ENCODE measurements at places on chromosomes 2 and 18.

DNA sequence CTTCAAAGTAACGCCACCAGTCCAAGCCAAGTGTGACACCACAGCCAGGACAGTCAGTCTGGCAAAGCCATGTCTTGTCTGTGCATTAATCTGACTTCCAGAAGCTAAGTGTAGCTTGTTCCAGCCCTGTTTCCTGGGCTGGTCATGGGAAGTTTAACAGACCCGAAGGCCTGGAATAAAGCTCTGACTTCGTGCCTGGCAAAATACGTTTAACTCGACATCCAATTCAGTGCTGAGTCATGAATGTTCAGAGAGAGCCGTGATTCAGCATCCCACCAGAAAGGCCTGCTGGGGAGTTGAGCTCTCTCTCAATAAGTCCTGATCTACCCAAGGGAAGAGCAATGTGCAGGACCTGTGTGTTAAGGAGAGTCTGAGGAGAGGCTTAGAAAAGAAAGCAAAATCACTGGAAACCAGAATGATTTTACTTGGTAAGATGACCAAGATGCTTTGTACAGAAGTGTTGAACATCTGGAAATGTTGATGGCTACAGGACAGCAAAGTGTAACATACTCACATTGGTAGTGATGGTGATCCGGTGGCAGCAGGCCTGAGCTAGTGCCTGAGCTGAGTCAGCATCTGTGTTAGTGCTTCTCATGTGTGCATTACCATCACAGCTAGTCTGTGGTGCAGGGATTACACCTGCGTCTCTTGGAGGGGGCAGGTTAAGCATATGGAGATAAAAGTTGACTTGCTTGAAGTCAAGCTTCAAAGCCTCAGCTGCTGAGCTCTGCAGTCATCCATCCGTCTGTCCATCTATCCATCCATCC, 743.7 kb upstream of the HS6ST1 start:
- DNase-seq, result no peak

DNA sequence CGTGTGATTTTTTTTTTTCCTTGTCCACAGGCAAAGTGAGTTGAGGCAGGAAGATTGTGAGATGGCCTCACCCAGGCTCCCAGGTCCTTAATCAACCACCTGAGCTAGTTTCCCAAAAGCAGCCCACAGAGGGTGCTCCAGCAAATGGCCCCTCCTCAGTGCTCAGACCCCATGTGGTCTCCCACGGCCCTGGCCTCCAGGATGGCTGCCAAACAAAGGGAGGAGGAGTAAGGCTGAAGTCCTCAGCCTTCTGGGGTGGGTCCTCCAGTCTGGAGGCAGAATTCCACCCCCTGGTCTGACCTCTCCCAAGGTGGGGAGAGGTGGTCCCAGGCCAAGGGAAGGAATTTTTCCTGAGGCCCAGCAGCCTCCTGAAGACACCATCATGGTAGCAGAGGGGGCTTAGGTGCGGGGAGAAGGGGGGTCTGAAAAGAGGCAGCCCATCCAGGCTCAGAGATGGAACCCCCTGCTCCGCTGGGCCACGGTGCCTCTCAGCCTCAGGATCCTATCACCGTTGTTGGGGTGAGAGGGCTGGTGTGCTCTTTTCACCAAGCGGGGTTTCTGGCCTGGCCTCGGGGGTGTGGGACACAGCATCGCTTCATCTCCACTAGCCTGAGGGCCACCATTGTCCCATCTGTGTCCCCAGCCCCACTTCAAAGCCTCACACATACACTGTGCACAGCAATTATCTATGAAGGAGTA, 2.3 kb downstream of the NGEF start:
- no peak for DNase-seq

- DNase-seq, result no peak
Observed at GRCh38 chr18:12409469-12409868, 1.7 kb downstream of the PRELID3A start.

DNA sequence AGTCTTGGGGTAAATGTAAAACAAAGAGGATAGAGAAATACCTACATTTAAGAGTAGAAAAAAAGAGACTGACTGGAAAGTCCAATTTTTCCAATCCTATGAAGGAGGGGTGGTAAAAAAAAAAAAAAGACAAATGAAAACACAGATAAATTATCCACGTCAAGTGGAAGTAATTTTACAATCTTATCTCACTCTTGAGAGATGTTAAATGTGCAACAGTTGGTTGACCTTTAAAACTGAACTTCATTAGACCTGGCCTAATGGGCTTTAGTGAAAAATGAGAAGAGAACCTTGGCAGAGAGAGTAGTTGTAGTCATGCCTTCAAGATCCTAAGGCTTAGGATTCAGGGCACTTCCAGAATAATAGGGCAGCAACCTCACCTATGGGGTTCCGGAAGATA, 20.4 kb downstream of the GALNT3 start:
- DNase-seq, result no peak

GRCh38 chr18:45221363-45221762, 393.9 kb upstream of the SLC14A2 start:
- no peak for DNase-seq

GRCh38 chr18:27556741-27557140, 371.6 kb upstream of the CHST9 start:
- DNase-seq, result no peak

DNA sequence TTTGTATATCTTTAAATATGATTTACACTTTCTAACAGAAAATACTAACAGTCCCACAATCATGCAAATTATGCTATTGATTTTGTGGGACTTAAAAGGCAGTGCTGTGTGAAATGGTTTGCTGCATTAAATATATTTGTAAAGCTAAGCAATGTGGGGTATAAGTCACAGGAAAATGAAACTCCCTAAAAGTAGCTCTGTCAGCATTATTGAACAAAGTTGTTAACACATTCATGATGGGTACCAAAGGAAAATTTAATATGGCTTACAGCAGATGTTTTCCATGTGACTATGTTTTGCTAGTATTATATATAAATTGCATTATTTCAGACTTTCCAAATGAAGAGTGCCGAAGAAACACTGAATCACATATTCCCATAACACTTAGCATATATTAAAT, 1450.0 kb downstream of the LRP1B start:
- DNase-seq, result no peak

- DNase-seq, result no peak
Observed at GRCh38 chr18:23793051-23793450, 103.8 kb downstream of the LAMA3 start.

DNA sequence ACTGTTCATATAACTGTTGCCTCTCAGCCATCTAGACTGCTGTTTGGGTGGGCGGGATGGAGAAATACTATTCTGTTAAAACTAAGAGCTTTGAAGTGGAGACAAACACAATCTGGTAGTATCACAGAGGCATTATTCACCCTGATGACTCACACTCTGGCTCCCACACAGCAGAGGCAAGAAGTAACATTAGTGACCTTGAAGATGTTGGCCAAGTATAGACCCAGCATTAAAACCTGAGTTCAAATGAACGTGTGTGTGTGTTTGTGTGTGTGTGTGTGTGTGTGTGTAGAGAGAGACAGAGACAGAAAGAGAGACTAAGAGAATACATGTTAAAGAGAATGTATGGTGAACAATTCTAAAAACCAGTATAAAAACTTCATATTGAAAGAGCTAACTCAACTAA, 22.5 kb upstream of the ACVR1 start:
- no peak for DNase-seq

- DNase-seq, result no peak
Observed at GRCh38 chr2:238926761-238927611, 79.1 kb downstream of the TWIST2 start.

GRCh38 chr2:173249661-173250641, 104.7 kb upstream of the CDCA7 start:
- DNase-seq, result no peak

GRCh38 chr18:32769586-32770053, 3.2 kb downstream of the KLHL14 start:
- DNase-seq, result no peak

DNA sequence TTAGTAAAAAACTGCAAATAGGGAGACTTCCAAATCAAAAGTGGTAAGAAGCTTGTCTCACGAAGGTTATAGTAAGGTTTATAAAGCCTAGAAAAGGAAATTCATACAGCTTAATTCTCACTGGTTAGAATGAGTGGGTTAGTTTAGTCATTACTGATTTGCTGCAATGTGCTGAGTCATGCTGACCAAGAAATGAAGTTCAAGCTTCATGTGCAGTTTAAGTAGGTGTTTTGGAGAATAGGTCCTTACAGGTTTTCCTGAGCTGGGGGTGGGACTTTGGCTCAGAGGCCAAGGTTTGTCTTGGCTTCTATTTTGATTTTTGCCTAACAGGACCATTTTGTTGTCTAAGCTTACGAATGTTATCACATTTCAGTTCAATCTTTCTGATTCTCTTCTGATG, 15.1 kb downstream of the CLIP4 start:
- no peak for DNase-seq

DNA sequence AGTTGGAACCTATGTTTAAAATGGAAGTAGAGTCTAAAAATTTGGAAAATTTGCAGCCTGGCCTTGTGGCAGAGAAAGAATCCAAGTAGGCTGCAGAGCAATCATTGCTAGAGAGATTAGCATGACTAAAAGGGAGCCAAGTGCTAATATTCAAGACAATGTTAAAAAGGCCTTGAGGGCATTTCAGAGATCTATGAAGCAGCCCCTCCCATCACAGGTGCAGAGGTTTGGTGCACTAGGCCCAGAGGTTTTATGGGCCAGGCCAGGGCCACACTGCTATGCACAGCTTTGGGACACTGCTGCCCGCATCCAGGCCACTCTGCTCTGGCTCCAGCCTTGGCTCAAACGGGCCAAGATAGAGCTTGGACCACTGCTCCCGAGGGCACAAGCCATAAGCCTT, 6.7 kb upstream of the IL1A start:
- no peak for DNase-seq

DNA sequence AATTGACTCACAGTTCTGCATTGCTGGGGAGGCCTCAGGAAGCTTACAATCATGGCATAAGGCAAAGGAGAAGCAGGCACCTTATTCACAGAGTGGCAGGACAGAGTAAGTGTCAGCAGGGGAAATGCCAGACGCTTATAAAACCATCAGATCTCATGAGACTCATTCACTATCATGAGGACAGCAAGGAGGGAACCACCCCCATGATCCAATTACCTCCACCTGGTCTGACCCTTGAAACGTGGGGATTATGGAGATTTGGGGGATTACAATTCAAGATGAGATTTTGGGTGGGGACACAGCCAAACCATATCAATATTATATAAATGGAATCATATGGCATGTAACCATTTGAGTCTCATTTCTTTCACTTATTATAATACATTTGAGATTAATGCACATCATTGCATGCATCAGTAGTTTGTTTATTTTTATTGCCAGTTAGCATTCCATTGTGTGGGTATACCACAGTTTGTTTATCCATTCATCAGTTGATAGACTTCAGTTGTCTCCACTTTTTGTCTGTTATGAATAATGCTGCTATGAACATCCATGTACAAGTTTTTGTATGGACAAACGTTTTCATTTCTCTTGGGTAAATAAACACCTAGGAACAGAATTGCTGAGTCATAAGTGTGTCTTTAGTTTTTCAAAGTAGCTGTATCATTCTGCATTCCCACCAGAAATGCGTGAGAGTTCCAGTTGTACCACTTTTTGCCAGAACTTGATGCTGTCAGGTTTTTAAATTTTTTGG, 5.8 kb upstream of the SRBD1 start:
- no peak for DNase-seq

DNA sequence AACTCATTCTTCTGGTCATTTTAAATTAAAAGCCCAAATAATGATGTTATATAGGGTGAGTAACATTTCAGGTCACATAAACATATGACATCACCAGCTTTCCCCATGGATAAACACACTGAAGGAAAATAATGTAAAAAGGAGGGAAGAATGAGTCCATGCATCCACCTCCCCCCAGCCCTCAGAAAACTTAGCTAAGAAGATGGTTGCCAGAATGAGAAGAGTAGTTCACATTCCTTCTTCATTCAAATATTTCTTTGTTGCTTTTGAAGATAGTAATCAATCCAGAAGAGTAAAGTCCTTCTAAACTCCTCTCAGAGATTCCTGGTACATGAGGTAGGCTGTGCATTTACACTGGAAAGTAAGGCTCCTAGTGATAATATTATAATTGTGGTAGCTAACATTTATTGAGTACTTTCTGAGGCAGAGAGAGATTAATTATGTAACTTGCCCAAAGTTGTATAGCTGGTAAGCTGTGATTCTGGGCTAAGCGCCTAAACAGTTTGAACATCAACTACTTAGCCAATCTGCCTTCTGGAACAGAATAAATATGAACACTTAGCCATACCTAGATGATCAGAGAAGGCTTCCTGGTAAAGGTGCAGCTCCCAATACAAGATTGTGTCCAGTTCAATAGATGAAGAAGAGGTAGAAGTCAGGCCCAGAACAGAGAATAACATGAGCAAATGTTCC, 256.7 kb upstream of the FN1 start:
- no peak for DNase-seq

DNA sequence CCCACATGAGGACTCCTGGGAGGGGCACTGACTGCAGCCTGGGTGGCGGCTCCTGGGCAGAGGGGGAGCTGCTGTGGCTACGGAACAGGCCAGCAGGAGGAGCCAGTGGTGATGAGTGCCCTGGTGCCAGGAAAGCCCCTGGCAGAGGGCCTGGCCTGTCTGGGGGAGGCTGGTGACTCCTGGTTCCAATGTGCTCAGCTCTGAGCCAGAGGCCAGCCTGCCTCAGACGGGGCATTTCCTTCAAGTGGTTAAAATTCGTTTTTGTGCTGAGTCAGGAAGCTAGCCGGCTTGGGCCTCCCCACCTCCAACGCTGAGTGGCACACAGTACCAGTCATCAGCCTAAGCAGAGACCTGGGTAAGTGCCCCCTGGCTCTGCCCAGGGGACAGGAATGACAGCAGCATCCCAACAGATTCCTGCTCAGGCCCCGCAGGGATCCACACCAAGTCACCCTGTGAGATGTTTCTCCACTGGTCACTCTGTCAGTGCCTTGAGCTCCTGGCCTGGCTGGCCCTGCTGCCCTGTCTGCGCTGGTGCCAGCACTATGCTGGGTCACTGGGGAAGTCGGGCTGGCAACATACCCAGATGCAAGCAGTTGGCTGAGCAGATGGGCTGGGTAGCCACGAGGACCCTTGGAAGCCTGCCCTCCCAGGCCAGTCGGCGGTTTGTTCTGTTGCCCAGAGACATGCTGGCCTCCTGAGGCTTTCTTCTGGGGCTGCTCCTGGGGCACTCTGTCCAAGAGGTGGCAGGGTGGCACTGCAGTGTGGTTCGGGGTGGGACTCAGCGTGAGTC, 7.1 kb upstream of the KLF11 start:
- DNase-seq, result no peak

DNA sequence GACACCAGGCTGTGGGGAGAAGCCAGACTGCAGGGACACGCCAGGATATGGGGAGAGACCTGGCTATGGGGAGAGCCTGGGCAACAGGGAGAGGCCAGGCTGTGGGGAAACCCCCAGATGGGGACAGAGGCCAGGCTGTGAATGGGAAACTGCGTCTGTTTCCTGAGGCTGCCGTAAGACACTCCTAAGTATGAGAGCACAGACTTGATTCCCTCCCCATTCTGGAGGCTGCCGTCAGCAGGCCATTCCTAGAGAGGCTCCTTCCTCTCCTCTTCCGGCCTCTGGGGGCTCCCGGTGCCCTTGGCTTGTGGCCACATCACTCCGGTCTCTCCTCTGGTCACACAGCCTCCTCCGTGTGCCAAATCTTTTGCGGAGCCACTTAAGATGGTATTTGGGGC, 32.3 kb downstream of the ADI1 start:
- no peak for DNase-seq
